Activated CD8-positive, alpha-beta memory T cell treated with anti-CD3 and anti-CD28 coated beads for 1 hour (primary cell): ENCODE measurements at places on chromosomes 7 and 10.

DNA sequence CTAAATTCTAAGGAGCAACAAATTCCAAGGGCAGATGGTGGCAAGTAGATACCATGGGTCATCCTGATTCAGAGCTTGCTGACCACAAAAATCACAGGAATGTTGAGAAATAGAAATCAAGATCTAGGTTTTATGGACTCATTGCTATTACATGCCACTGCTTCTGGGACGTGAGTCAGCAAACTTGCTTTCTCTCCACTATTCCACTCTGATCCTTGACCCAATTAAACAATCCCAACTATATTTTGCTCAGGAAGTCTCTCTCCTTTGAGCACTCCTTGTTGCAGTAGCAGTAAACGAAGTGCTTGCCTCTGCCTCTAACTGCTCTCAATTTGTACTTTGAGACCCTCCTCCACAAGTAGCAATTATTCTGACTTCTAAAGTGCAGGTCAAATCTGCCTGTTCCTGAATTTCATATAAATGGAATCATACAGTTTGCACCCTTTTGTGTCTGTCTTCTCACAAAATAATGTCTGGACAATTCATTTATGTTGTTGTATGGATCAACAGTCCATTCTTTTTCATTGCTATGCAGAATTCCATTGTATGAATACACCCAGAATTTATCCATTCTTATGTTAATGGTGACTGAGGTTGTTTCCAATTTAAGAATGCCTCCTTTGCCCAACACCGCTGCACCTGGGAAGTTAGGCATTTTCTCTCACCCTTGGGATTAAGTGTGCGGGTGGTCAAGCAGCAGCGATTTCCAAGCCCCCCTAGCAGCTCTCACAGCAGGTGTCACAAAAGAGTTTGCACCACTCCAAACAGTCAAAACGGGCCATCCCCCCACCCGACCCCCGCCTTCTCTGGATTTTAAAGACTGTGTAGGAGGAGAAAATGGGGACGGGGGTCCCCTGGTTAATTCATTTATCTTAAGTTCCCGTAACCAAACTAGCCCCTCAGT lies 35.9 kb downstream of the ACSM6 start:
- DNase-seq = no peak

- no peak for DNase-seq
These were observed 22.2 kb downstream of the CADPS2 start for GRCh38 chr7:122864016-122864415.

DNA sequence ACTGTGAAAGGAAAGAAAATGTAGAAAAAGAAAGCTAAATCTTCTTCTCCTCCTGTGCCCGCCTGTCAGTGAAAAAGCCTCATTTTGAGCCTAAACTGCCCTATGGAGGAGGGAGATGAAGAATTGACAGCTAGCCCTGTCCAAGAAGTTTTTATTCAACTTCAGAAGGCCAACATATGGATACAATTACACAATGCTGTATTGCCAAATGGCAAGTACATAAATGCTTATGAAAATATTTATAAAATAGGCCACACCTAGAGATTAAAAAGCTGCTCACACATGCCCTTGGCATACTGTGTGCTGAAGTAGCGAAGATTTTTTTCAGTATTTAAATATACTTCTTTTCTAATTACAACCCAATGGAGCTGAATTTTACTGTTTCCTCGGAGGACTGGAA lies 65.1 kb upstream of the NEBL start:
- DNase-seq = no peak

DNA sequence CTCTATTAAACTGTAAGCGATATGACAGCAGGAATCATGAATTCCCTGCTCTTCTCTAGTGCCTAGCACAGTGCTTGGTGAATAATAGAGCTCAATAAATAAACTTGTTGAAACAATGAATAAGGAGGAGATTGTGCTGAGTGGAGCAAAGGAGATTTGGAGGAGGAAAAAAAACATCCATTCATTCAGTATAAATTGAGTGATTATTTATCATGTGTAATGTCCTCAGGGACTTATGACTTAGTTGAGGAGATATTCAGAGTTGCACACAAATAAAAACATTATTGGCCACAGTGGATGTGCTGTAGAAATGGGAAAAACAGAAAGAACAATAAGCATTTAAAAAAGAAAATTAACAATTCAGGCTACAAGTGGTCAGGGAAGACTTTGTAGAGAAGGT lies 125.7 kb downstream of the FOXP2 start:
- no peak for DNase-seq

GRCh38 chr7:96233528-96234154 lies 88.3 kb downstream of the SLC25A13 start:
- no peak for DNase-seq

- DNase-seq = no peak
These were observed 60.0 kb upstream of the GJD4 start for GRCh38 chr10:35545079-35545657.

- DNase-seq = no peak
These were observed 5.7 kb downstream of the PDK4 start for GRCh38 chr7:95590387-95591248.

DNA sequence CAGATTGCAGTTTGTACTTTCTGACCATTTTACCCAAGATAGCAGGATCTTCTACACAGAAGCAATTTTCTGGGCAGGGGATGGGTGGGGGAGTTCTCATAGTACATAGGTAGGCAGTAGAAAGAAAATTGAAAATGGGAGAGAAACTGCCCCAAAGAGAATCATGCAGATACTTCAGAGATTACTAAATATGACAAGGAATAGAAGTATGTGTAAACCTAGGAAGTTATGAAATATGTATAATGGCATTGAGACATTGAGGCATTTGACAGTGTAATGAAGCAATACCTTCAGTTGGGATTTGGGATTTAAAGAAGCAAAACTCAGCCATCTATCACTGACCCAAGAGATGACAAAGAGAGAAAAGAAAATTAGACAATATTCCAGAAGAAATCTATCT lies 233.0 kb downstream of the PTN start:
- DNase-seq = no peak
